Neural crest cell (in vitro differentiated cells): ENCODE measurements at places on chromosomes 7 and 10.

DNA sequence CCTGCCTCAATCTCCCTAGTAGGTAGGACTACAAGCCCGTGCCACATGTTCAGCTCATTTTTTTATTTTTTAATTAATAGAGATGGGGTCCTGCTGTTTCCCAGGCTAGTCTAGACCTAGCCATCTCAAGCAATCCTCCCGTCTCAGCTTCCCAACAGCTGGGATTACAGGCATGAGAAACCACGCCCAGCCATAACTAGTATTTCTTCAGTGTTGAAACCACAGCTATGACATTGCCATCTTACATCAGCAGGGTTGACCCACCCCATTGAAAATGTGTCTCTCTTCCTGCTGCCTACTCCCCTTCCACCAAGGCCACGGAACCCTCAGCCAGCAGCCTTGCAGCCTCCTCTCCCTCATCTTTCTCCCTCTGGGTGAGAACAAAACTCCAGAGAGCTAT lies 62.1 kb upstream of the ZNF746 start:
- no peak for DNase-seq

DNA sequence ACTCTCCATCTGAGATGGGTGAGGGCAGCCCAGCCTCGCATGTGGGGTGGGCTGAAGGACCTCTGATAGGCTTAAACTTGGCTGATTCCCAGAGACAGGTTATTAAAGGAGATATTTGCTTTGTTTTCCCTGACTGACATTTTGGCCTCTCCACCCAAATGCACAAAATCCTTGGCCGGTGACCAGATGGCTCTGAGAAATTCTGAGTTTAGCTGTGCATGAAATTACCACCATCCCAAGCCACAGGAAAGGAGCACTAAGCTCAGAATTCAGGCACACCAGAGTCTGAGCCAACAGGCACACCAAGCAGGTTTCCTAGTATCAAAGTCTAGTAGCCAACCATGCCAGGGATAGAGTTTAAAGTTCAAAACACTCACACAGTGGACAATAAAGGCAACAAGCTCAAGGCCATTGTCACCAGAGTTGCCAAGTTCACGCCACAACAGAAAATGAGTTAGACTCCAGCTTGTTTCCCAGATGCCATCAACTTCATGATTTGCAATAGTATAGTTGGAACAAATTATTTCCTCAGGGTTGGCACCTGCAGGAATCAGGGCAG lies 387.6 kb downstream of the KCNMA1 start:
- DNase-seq: no peak

GRCh38 chr10:1377231-1377630 lies 321.0 kb downstream of the WDR37 start:
- DNase-seq: no peak

GRCh38 chr10:131485732-131486131 lies 174.2 kb upstream of the TCERG1L start:
- DNase-seq: no peak

DNA sequence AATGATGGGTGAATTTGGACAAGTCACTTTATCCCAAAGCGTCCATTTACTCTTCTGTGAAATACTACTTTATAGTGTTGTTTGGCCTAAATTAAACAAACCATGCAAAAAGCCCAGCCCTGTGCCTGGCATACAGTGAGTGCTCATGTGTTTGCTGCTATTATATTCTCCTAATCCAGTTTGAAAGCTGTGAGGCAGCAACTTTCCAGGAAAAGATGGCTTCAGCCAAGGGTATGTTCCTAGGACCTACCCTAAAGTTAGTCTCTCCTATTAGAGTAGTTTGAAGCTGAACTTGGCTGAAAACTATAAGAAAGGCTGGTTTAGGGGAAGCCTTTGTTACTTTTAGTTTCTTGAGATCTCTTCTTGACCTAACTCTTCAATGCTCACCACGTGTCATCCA lies 19.9 kb downstream of the ACSL5 start:
- no peak for DNase-seq

DNA sequence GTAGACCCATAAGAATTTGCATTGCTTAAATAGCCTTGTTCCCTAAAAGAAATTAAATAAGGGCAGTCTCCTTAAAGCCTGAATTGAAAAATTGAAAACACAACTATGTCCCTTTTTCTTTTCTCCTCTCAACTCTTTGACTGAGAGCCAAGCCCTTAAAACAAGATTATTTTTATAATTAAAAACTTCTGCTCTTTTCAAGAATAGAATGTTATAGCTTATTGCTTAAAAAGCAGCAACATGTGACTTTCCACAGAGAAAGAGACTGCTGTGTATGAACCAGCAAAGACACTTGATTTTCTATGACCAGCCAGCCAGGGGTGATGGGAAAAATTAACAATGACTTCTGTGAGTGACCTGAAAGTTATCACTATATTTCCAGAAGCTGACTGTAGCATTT lies 295.2 kb upstream of the CELF2 start:
- DNase-seq: no peak

- no peak for DNase-seq
Observed at GRCh38 chr7:141956084-141956483, 9.3 kb upstream of the CLEC5A start.

DNA sequence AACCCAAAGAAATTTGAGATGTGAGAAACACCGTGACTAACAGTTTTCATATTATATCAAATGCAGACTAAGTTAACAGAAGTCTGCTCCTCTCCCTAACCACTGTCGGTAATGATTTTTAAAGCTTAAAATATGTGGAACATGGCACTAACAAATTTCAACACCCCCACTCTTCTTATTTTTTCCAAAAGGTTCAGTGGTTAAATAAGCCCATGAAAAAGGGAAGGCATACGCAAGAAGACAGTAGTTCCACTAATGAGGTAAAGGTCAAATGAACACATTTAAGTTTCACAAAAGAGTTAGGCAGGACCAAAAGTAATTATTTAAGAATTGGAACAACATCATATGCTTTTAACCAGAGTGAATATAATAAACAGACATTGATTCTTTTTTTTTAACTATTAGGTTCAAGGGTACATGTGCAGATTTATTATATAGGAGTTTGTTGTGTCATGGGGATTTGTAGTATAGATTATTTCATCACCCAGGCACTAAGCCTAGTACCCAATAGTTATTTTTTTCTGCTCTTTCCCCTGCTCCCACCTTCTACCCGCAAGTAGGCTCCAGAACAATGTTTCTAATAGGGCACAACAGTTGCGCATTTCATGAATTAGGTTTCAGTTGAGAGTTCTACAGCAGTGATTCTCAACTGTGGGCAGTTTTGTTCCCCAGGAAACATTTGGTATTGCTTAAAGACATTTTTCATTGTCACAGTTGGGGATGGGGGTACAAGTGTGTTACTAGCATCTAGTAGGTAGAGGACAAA lies 79.9 kb downstream of the HBP1 start:
- DNase-seq: no peak

DNA sequence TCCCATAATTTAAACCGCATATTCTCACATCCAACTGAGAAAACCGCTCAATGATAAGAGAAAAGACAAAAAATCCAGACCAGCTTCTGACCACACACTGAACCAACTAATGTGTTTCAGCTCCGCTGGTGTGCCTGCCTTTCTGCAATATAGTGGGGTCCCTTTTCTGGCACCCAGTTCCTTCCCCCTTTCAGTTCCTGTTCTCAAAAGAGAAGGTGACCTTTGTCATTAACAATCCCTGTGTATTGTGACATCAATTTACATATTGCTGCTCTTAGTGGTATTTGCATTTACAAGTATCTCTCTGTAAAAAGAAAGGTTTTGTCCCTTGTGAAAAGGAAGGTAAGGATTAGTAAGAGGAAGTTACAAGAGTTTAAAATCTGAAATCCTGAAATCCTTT lies 1.4 kb downstream of the PPP1R17 start:
- DNase-seq: no peak

DNA sequence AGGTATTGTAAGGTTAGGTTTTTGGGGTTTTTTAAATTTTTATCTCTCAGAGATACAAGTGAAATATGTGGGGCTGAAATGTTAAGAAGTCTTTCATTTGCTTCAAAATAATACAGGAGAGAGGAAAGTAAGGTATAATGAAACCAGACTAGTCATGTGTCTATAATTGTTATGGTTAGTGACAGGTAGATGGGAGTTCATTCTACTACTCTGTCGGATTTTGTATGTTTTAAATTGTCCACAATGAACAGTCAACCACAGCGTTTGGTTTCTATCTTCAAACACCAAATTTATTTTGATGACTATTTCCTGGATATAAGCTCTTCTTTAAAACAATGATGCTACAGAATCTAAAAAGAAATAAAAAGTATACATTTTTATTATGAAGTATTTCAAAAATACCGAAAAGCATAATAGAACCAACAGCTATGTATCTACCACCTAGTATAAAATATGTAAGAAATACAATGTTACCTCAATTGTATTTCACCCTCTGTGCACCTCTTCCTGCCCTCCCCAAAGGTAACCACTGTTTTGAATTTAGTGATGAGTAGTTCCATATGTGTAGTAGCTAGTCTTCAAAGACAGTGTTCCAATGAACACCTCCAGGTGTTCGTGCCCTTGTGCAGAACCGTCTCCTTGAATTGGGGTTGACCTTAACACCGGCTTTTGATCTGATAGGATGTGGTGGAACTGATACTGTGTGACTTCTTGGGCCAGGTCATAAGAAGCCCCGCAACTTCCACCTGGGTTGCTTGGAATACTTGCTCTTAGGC lies 74.8 kb upstream of the CDK1 start:
- DNase-seq: no peak

- DNase-seq: no peak
Observed at GRCh38 chr10:112335111-112335867, 38.6 kb upstream of the ACSL5 start.

DNA sequence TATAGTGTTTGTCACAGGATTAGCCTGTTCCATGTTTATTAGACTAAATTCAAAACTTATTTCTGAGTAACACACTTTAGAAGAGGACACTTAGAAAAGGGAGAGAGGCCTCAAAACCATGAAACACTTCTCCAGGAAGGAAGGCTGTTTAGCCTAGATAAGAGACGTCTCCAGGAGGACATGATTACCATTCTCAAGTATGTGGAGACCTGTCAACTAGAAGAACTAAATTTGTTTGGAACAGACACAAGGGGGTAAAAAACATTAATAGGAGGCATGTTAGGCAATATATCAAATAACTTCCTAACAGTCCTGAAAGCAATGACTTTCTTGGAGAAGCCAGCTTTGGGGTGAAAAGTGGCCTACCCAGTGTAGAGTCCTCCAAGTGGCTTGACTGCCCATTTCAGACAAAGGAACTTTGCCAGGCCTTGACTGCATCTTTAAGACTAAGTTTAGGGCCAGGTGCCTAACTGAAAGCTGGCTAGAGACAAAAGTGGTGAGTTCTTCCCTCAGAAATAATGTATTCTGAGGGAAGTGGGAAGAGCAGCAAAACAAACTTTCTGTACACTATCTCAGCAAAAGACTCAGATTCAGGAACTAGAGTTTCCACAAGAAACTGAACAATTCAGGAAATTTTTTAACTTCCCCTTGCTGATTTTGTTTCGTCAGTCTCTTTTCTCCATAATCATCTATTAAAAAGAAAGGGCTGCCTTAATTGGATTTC lies 11.8 kb downstream of the NCOA4 start:
- DNase-seq: no peak

DNA sequence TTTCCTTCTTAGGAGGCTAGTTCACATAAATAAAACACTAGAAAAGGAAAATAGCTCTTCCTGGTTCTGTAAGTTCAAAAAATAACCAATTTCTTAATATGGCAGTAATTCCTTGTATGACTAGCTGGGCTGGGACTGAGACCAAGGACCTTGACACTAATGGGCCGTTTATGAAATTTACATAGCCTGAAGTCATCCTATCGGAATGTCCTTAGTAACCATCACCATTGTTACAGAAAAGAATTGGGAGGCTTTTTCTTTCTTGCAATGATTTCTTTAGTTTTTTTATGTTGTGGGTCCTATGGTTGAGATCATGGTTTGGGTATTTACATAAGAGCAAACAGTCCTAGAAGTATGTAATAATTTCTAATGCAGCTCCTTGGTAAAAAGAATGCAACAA lies 87.1 kb upstream of the HDAC9 start:
- no peak for DNase-seq

DNA sequence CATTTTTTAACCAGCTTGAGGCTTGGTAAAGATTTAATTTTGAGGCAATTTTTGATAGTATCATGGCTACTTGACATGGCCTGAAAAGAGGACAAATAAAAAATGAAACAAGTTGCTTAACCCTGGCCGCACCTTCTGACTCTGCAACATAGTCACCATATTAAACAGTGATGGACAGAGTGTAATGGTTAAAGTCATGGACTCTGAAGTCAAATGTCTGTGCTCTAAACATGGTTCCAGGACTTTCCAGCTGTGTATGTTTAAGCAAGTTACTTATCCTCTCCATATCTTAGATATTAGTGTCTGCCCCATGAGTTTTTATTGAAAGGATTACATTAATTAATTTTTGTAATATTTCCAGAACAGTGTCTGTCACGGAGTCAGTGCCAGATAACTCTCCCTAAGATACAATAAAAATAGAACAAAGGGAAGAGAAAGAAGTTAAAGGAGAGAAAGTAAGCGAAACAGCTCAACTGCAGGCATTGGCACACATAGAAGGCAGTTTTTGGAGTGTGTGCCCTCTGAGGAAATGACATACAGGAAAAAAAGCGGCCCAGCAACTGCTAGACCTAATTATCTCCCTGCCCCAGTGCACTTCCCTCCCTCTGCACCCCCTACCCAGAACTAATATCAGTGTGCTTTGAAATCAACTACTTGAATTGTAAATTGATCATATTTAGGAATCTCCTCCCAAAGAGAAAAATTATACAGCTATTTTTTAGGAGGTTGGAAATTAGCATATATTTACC lies 65.3 kb downstream of the MACC1 start:
- DNase-seq: no peak
